WTC11 (cell line): ENCODE measurements at places on chromosomes 1 and 21.

- DNase-seq, result peak; percentile 56
Observed at GRCh38 chr1:93433407-93433961, 14.4 kb upstream of the FNBP1L start.

DNA sequence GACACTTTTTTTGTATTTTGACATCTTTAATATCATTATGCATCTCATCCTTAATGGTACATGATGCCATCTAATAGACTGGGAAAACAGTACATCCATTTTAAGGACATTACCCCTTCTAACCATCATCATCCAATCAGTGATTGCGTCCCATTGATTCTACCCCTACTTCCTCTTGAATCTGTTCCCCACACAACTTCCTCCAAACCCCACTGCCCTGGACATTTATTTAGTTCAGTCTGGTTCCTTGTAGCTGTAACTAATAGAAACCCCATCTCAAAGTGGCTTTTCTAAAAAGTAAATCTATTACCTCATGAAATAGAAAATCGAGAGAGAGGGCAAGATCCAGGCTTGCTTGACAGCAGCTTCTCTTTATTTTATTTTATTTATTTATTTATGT, 2.1 kb upstream of the ITLN1 start:
- no peak for DNase-seq

DNA sequence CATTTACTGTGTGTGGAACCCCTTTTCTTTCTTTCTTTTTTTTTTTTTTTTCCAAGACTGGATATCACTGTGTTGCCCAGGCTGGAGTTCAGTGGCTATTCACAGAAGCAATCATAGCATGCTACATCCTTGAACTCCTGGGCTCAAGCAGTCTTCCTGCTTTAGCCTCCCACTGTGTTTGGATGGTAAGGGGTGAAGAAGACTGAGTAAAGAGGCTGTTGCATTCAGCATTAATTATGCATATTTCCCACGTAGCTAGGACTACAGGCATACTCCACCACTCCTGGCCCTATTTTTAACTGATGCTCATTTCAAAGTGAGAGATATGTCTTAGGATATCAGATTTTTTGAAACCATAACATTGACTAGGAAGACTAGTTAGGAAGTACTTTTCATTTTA, 39.5 kb downstream of the PHACTR4 start:
- DNase-seq, result no peak

DNA sequence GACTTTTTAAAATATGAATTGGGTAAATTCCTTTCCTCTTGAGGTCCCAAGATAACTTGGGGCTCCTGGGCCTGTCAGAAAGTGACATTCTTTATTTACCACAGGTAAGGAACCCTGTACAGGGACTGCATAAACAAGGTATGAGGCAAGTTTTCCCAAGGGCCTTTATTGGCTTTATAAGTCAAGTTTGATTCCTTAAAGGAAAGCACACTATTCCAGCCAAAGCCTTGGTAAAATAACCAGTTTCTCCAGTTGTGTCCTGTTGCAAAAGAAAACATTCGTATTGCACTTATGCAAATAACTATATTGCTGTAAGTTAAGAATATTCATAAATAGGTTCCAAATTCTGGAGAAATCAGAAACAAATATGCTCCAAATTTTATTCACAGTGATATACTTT, 21.9 kb upstream of the METTL18 start:
- DNase-seq, result no peak

- DNase-seq, result no peak
Observed at GRCh38 chr1:184598403-184599193, 156.1 kb downstream of the EDEM3 start.

DNA sequence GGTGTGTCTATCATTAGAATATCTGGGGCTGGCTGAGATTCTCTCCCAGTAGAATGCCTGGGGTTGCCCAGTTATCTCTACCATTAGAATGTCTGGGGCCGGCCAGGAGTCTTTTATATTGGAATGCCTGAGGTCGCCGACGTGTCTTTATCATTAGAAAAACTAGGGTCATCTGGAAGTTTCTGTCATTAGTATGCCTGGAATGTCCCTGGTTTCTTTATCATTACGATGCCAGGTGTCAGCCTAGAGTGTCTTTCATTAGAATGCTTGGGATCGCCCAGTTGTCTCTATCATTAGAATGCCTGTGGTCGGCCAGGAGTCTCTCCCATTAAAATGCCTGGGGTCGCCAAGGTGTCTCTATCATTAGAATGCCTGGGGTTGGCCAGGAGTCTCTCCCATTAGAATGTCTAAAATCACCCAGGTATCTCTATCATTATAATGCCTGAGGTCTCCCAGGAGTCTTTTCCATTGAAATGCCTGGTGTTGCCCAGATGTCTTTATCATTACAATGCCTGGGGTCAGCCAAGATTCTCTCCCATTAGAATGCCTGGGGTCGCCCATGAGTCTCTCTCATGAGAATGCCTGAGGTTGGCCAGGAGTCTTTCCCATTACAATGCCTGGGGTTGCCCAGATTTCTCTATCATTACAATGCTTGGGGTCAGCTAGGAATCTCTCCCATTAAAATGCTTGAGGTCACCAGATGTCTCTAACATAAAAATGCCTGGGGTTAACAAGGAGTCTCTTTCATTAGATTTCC, 53.2 kb downstream of the RNF187 start:
- DNase-seq, result no peak

- DNase-seq, result no peak
Observed at GRCh38 chr1:52913014-52913413, 8.5 kb downstream of the ECHDC2 start.

DNA sequence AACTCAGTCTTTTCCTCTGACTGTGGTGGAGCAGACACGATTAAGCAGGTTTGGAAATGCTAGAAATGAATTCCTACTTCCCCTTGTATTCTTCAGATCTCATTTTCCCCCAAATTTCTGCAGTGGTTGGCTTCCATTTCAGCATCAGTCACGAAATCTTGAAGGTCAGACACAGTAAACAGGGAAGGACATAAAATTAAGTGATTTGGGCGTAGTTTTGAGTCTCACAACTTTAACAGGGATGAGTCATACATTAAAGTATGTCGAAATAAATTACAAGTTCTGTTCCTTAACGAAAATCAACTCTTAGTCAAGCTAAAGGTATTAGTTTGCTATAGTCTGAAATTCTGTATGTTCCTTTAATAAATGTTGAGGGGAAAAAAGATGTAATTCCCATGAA, 61.1 kb downstream of the HNRNPR start:
- DNase-seq, result no peak

GRCh38 chr1:30195424-30196134, 527.8 kb downstream of the MATN1 start:
- no peak for DNase-seq

DNA sequence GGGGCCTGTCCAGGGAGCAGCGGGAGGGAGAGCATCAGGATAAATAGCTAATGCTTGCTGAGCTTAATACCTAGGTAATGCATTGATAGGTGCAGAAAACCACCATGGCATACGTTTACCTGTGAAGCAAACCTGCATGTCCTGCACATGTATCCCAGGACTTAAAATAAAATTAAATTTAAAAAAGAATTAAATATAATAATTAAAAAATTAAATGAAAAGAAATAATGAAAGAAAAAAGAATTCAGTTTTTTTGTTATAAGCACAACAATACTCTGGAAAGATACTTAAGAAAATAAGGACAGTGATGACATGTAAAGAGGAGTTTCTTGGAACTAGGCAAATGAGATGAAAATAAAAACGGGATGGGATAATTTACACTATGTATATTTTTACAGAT, 386.2 kb downstream of the LRRIQ3 start:
- DNase-seq, result no peak

GRCh38 chr1:33045246-33045645, 8.6 kb upstream of the AK2 start:
- DNase-seq, result no peak

GRCh38 chr1:160630523-160631451, 16.1 kb downstream of the SLAMF1 start:
- no peak for DNase-seq

- no peak for DNase-seq
Observed at GRCh38 chr1:59917026-59917784, 9.4 kb downstream of the CYP2J2 start.

GRCh38 chr1:171530676-171531075, 45.3 kb downstream of the PRRC2C start:
- no peak for DNase-seq

- DNase-seq, result no peak
Observed at GRCh38 chr1:7145947-7146346, 360.7 kb downstream of the CAMTA1 start.

GRCh38 chr1:226596531-226597165, 48.1 kb downstream of the STUM start:
- DNase-seq, result no peak

GRCh38 chr1:202172015-202172355, 11.6 kb upstream of the PTPN7 start:
- no peak for DNase-seq

DNA sequence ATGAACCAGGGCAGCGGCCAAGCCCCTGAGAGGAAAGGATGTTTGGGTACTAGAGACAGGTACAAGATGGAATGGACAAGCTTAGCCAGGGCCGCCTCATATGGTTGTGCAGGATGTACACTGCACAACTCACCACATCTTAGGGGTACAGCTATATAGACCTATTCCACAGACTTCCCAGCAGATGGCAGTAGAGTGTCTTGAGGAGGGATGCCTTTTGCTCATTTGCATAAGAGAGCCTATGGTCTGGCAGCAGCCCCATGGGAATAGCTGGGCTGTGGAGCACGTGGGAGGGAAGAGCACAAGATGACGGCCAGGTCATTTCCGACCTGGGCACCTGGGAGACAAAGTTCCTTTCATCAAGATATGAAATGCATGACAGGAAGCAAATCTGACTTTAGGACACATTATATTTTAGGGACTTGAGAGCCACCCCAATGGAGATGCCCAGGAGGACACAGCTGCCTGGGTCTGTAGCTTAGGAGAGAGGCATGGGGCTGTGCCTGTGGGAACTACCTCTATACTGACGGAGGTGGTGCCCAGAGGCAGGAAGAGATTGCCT, 215.5 kb downstream of the KCNJ6 start:
- DNase-seq, result peak; percentile 46

- no peak for DNase-seq
Observed at GRCh38 chr1:34426325-34426896, 249.7 kb downstream of the C1orf94 start.

DNA sequence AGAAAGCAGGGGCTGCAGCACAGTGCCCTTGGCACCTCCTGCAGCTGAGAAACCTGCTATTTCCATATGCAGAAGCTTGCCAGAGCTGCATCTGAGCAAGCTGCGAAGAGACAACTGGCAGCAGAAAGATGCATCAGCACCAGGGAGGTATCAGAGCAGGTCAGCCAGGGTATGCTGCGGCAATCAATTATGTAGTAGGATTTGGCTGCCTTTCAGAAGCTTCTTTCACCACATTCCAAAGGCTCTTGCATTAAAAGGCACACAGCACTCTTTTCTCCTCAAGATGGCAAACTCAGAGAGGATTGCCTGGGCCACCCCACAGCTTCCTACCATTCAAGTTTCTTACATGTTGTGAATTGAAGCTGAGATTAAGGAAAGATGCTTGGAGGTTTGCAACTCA, 47.6 kb upstream of the RAP1A start:
- DNase-seq, result no peak

DNA sequence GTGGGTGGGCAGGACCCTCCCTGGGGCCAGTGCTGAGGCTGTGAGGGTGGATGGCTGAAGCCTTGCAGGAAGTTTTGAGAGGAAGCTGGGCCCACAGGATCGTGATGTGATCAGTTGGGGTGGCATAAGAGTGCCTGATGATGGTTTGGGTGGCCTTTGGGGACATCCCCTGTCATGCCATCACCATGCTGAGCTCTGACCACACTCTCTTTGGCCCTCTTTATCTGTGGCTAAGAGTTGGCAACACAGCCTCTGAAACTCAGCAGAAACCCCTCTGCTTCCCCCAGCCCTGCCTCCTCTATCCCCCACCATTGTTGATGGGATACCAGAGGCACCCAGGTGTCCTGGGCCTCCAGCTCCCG, 19.8 kb downstream of the MIIP start:
- no peak for DNase-seq

- no peak for DNase-seq
Observed at GRCh38 chr1:205568135-205568468, 63.6 kb downstream of the CDK18 start.

GRCh38 chr21:35932232-35932911, 128.0 kb downstream of the SETD4 start:
- DNase-seq, result no peak

GRCh38 chr1:237556911-237557310, 333.8 kb downstream of the ZP4 start:
- DNase-seq, result no peak

DNA sequence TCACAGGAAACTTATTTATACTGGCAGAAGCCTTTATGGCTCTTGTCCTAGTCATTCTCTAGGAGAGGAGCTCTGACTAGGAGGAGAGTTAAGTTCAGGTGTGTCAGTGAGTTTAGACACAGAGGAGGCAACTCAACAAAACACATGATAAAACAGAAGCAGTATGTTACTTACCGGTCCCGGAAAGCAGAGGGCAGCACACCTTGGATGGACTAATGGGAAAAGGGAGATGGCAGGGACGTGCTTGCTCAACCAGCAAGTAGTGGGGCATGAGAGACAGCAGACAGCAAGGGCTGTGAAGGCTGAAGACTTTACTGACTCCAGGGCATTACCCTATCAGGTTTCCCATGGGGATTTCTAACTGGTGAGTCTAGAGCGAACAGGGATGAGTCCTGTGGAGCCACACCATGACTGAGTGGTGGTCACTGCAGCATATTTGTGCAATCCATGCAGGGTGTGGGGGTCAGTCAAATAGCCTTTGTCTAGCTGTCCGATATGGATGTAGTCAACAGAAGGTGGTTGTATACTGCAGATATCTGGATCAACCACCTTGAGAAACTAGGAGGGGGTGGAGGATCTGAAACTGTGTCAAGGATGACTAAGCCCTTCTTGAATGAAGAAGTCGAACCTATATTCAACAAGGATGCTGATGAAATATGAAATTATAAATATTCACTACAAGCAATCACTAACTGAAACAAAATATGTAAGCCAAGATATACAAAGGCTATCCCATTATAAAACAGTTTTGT, 596.3 kb upstream of the CHRM3 start:
- DNase-seq, result peak; percentile 36

- no peak for DNase-seq
Observed at GRCh38 chr1:197268012-197268411, at the start of gene CRB1. CRB1 (plus strand) TSS chr1:197268252; CDS start chr1:197268413, 161 bp downstream.
